Spinal cord (tissue), 10 donors: ENCODE measurements at places on chromosomes 2 and 18.
A peak's percentile ranks its signal among the peaks of the same experiment; 100 is the strongest.

GRCh38 chr2:101892377-101892776 is 99.4 kb upstream of the IL1R2 start:
- no peak for DNase-seq

DNA sequence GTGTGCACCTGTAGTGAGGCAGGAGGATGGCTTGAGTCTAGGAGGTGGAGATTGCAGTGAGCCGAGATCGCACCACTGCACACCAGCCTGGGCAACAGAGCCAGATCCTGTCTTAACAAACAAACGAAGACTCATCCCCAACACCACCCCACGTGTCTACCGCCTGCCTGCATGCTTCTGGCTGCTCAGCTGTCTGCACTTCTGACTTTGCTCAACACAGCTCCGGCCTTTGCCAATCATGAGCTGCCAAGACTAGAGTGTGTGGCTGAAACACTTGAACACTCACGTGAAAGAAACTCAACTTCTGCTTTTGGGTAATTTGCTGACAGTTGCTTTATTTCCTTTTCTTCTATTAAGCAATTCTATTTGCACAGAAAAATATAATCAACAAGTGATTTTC is 32.1 kb upstream of the SP3 start:
- no peak for DNase-seq

GRCh38 chr2:146363731-146364130 is 1481.1 kb upstream of the ACVR2A start:
- DNase-seq: no peak

DNA sequence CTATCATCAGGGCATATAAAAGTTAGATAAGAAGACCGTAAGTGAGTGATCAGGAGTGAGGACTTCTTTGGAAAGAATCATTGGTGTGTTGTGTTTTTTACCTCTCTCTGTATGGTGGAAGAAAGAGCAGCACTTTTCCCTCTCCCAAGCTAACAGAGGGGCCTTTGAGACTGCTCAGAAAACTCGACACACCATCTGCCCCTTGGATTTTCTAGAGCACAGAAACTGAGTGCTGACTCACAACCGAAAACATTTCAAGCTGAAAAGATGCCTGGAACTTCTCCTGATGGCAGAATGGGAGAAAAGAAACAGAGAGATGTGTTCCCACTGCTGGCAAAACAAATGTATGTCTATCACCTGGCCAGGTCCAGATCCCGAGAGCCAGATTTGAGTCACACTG is 156.6 kb downstream of the DNAH7 start:
- no peak for DNase-seq

DNA sequence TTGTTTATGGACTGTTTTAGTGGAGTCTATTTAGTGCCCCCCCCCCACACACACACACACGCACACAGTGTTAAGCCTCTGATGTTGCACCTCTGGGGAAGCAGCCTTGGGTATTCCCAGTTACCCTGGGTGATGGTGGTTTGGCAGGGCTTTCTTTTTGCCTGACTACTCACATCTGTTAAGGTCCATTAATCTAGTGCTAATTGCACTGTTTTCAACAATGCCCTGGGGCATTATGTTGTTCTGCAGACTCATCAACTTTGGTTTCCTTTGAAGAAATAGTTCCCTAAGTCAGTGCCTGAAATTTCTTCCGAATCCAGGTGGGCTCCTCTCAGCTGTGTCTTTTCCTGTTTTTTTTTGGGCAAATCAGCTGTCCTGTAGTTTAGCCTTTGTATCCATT is 34.7 kb downstream of the SPOPL start:
- DNase-seq: peak; percentile 61

- no peak for DNase-seq
Measured at GRCh38 chr18:13207294-13207693, 11.3 kb upstream of the LDLRAD4 start.

- no peak for DNase-seq
Measured at GRCh38 chr2:236403125-236403524, 138.9 kb upstream of the ASB18 start.

DNA sequence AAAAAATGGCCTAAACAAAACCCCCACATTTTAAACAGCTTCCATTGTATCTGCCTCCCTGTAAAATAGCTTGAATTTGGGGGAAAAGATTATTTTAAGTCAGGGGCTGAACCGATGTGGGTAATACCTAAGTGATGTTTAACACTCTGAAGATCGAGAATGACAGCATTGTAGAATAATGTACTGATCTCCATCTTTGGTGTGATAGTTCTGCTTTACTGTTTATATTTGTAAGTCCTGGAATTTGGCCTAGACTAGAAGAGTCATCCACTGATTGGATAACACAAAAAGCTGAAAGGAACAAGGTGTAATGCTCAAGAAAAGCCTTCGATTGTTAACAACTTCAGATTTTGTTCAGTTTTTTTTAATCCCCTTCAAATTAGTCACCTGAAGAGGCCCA is 53.8 kb upstream of the CCDC68 start:
- DNase-seq: no peak

DNA sequence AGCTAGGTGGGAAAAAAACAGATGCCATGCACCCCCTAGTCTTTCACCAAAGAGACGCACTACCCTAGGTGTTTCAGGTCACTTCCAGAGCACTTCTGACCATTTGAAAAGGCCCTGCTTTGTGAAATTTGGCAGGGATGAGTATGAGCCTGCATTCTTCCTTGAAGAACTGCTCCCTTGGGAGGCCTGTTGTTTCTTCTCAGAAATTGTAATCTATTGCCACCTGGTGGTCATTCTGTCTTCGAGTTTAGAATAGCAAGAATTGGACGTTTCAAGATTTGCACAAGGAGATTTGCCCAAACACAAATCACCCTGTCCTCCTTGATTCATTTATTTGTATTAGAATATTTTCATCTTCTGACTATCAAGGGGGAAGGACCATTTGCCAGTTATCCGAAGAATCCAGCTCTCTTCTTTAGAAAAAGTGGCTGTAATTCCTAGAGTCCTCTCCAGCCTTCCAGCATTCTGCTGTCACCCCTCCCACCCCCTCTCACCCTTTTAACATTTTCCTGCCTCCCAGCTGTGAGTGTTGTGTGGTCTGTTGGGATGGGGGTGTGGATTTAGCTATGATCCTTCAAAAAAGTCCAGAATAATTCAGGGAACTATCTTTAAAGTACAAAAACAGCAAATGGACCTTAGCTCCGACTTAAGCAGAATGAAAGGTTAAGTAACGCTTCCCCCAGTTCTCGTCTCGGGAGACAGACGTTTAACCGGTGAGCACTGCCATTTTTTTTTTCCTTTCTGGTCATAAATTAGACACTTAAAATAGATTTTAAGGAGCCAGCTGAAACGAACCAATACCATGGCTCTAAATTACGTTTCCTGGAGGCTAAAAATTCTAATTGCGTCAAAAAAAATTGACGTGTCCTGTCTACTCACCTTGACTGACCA is 3.7 kb upstream of the GAD1 start:
- DNase-seq: peak; percentile 89

- DNase-seq: no peak
Measured at GRCh38 chr2:65800998-65801397, 368.6 kb upstream of the SPRED2 start.

- DNase-seq: no peak
Measured at GRCh38 chr2:203809084-203809521, 58.5 kb upstream of the CTLA4 start.

DNA sequence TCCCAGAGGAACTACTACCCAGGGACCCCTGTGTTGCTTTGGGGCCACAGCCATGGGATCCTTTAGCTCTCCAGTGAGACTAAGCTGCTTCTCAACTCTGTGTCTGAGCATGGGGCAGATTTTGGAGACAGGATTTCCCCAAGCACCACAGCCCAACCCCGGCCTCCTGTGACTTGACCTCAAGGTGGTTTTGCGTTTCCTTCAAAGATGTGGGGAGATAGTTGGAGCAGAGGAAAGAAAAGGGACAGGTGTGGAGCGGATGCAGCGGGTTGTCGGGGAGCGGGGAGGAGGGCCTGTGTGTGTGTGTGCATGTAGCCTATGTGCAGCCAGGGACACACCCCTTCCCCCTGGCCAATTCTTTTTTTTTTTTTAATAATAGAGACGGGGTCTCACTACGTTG is 10.2 kb downstream of the ARID5A start:
- no peak for DNase-seq

GRCh38 chr2:188631037-188631809 is 339.5 kb downstream of the GULP1 start:
- DNase-seq: no peak

DNA sequence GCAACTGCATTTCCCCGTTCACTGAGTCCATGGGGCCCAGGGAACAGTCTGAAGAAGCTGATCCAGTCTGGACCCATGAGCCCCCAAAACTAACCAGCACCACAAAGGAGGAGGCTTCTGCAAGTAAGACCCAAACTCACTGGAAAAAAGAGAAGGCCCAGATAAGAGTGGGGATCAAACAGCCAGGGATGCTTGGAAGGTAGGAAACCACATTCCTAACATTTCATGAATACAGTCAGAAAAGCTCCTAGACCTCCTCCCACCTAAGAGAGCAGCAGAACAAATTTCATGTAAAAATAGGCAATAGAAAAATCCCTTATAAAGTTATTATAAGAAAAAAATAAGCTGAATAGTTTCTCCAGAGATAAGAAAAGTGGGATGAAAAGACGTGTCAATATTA is 30.3 kb downstream of the TUBB6 start:
- no peak for DNase-seq

DNA sequence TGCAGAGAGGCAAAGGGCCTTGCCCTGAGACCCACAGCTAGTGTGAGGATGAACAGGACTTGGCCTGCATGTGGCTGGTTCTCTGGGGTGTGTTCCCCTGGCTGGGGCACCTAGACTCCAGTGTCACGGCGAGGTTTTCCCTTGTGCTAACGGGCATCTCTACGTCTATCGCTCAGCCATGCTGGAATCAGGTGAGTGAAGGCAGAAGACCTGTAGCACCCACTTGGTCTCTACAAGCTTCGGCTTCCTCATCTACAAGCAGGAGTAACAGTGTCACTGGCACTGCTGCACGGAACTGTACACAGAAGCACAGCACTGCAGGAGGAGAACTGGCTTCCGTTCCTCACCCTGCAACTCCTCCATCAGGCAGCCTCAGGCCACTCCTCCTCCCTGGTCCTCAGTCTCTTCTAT is 30.6 kb downstream of the HS1BP3 start:
- no peak for DNase-seq

- DNase-seq: no peak
Measured at GRCh38 chr2:26536371-26537068, 58.6 kb upstream of the OTOF start.

DNA sequence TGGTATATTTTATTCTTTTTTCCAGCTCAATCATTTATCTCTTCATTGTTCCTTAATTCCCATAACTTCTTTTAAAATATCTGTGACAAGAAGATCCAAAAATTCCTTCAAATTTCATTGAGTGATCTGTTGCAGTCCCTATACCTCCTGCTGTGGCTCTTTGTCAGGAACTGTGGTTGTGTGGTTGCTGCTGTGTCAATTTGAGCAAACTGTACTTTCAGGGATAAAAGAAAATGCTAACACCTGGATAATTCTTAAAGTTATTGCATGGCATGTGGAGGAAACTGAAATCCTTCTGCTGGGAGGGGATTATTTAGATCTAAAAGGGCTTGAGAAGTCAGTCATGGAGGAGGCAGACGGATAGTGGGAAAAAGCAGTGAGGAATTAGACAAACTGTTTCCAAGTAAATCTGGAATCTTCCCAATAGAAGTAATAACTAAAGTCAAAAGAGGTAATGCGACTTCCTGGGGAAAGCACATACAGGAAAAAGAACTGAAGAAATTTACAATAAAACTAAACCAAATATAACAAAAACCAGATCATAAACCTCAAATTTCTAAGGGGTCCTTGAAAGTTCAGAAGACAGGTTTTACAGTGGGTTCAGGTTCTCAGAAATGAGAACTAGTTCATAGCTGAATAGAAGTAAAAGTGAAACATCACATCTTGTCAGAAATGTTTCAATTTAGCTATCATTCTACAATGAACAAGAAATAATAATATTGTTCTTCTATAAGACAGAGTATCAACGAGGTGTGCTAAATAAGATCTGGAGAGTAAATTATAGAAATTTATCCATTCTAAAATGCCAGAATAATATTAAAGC is 33.5 kb upstream of the CD226 start:
- DNase-seq: no peak

- DNase-seq: no peak
Measured at GRCh38 chr2:19350678-19351401, 7.6 kb downstream of the OSR1 start.

DNA sequence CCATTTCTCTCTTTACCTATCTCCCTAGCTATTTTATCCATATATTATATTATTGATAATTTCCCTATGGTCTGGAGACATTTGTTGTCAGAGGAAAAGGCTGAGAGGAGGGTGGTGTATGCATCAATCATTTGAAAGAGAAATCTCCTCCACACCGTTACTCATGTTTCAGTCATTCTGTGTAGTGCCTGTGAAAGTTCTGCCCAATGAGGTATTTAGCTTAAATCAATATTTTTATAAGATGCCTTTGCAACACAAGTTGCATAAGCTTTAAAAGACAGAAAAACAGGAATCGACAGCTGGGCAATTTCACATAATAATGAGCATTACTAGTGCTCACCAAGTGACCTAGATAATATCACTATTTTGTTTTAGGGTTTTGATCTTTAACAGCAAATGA is 363.7 kb upstream of the FSIP2 start:
- no peak for DNase-seq

DNA sequence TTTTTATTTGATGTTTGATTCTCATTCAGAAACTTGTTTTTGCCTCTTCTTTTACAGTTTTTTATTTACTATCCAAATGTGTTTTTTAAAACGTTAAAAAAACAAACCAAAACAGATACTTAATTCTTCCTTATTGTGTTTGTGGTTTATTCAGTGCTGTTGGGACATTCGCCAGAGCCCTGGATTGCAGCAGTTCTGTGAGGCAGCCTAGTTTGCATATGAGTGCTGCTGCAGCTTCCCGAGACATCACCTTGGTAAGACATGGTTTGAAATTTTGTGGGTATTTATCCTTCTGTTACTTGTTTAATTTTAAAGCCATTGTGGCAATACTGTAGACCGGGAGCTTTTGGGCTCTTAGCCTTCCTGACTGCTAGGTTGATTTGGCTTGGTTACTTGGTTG is 91.2 kb downstream of the MTA3 start:
- no peak for DNase-seq

GRCh38 chr18:35618696-35619095 is 37.2 kb downstream of the GALNT1 start:
- no peak for DNase-seq

- DNase-seq: no peak
Measured at GRCh38 chr2:44928483-44929158, 12.9 kb upstream of the SIX3 start.

DNA sequence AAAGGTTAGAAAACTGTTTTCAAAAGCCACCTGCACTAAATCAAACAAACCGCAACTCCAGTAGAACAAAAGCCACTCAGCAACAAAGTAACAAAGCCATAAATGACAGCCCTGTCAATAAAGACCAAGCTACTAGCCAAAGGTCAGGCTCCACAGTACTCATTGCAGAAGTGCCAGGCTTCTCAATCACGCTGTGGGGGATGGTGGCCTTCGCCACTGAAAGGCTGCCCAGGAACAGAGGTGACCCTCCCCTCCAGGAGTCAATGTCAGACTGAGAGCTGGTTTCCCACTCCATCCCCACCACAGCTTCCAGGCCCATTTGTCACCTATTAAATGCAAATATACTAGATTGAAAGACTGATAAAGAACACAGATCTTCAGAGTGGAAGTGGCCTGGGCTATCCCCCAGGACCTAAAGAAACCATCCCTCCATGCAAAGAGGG is 5.9 kb downstream of the ATP8B1 start:
- no peak for DNase-seq

- no peak for DNase-seq
Measured at GRCh38 chr2:240465765-240466578, 30.5 kb downstream of the GPC1 start.

- DNase-seq: no peak
Measured at GRCh38 chr2:231604101-231604684, 11.5 kb downstream of the TEX44 start.

GRCh38 chr2:197601726-197602125 is 73.7 kb downstream of the RFTN2 start:
- DNase-seq: no peak
